Aorta (tissue), 5 donors: ENCODE measurements at places on chromosomes 11 and 22. TPM values are rescaled to one million over a fixed set of nuclear protein-coding genes. Genes with fewer than 3 reads are reported as not detected.
A peak's percentile ranks its signal among the peaks of the same experiment; 100 is the strongest.

GRCh38 chr11:6526411-6527135 is 29.5 kb downstream of the DNHD1 start:
- H3K36me3 ChIP-seq: peaks cover 2% of the 10 kb centered on the region
- no peak for DNase-seq
- H3K4me1 ChIP-seq: no peaks in the 10 kb centered on the region
- no peak overlapping the region for H3K27ac ChIP-seq
- no peak overlapping the region for H3K4me3 ChIP-seq

GRCh38 chr11:77320351-77320750 is 18.9 kb upstream of the GDPD4 start:
- no peak overlapping the region for H3K4me3 ChIP-seq
- H3K27me3 ChIP-seq: no peaks in the 10 kb centered on the region
- H3K4me1 ChIP-seq: no peaks in the 10 kb centered on the region

- no peak overlapping the region for H3K27ac ChIP-seq
- H3K4me1 ChIP-seq: no peaks in the 10 kb centered on the region
- H3K4me3 ChIP-seq: no peak overlapping the region
- no peak for DNase-seq
- H3K36me3 ChIP-seq: peaks cover 9% of the 10 kb centered on the region
These were observed 55.1 kb downstream of the AMOTL1 start for GRCh38 chr11:94823102-94823732.

DNA sequence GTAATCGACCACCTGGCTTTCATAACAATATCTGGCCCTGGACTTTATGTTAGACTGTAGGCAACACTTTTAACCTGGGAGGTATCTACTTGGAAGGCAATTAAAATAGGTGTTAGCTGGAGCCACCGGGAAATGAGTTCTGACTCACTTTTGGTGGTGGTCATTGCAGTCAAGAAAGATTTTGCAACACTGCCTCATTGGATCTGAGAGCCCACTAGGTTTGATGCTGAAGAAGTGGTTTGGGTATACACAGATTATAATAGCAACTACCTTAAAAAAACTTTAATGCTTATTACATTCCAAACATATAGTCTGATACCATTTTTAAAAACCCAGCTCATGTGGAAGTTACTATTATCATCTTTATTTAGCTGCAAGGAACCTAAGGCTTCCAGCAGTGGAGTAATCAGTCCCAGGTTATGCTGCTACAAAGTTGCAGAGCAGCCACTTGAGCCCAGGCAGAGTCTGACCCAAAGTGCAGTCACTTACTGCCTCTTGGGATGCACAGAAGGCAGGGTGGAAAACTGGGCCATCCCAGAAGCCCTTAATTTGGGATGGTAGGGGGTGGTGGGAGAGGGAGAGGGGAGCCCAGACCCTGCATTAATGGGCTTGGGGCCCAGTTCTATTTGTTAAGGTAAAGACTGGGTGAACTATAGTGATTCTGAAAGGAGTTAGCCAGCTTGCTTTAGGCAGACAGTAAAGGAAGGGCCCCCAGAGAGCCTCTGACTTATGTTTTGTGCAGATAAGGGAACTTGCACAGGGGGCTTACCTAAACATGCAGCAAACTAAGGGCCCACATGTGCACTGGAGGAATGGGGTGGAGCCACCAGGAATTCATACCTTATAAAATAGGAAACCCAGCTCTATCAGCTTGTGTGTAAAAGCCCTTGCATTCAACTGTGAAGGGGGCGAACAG is 149.4 kb downstream of the SNX19 start:
- no peaks in the 10 kb centered on the region for H3K27me3 ChIP-seq
- H3K27ac ChIP-seq: no peak overlapping the region
- no peaks in the 10 kb centered on the region for H3K4me1 ChIP-seq
- no peaks in the 10 kb centered on the region for H3K36me3 ChIP-seq
- H3K4me3 ChIP-seq: no peak overlapping the region

DNA sequence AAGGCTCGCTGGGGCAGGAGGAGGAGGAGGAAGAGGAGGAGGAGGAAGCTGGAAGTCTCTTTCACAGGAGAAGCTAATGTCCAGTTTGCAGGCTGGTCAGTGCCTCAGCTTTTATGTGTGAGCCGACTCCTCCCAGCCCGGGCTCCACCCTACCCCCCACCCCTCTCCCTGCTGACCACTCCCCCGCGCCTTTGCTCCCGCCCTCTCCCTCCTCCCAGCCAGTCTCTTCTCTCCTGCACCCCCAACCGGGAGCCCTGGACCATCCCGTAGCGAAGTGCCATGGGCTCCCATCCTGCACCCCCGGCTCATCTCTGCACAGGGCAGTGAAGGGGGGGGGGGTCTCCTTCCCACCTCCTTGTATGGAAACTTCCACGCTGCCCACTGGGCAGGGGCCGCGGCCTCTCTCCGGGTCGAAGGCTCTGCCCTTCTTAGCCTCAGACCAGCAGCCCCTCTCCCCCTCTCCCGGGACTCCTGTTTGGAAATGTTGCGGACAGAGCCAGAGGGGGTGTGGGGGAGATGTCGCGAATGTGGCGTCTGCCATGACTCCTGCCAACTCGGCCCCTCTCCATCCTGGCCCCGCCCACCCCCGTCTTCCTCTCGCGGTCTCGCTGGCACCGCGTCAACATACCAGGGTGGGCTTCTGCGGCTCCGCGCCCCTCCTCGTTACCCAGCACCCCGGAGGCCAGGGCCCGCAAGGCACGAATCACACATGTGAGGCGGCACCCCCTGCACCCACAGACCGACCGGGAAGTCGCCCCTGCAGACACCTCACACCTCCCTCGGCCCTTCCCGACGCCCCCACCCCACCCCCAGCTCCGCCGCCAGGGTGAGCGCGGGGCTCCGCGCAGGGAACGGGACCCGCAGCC is 1.8 kb downstream of the IGF2 start:
- DNase-seq: peak; percentile 55
- peak overlapping the region; percentile 28 for H3K4me3 ChIP-seq
- H3K36me3 ChIP-seq: no peaks in the 10 kb centered on the region
- H3K27me3 ChIP-seq: no peaks in the 10 kb centered on the region

DNA sequence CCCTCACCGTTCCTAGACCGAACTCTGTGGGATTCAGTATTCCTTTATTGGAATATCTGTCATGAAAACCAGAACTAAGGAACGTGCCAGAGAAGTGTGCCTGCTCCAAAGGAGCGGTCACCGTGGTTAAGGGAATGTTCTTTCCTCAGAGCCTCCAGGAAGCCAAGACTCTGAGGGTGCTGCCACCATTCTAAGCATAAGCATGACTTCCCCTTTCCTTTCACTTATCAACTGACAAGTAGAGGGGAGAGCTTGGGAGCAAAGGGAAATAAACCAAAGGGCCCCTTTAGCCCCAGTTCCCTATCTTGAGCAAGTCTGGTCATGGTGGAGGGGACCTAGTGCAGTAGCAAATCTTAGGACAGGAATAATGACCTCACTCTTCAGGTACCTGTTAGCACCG is 26.8 kb downstream of the CTR9 start:
- H3K4me3 ChIP-seq: no peak overlapping the region
- H3K27ac ChIP-seq: no peak overlapping the region
- H3K4me1 ChIP-seq: no peaks in the 10 kb centered on the region
- no peaks in the 10 kb centered on the region for H3K27me3 ChIP-seq

GRCh38 chr22:44540756-44541670 is 43.0 kb upstream of the RTL6 start:
- H3K36me3 ChIP-seq: no peaks in the 10 kb centered on the region
- H3K4me3 ChIP-seq: no peak overlapping the region
- H3K27me3 ChIP-seq: no peaks in the 10 kb centered on the region
- no peak for DNase-seq

GRCh38 chr11:115257678-115258077 is 246.5 kb downstream of the CADM1 start:
- no peak for DNase-seq
- H3K4me1 ChIP-seq: no peaks in the 10 kb centered on the region
- no peaks in the 10 kb centered on the region for H3K36me3 ChIP-seq
- no peaks in the 10 kb centered on the region for H3K27me3 ChIP-seq

Gene OR2D2
- total RNA-seq: not detected

Gene IMMP1L
- 14.2 TPM for total RNA-seq

Gene OR2AG1
- total RNA-seq: not detected

Gene CCDC87
- total RNA-seq: 0.19 TPM

Gene MS4A1
- total RNA-seq: 1.2 TPM

Gene OR52H1
- 0.96 TPM for total RNA-seq

Gene RAB3IL1
- total RNA-seq: 45.2 TPM

Gene FOLR2
- 85.2 TPM for total RNA-seq
